Caki2 (cell line): ENCODE measurements at places on chromosomes 6 and 20. TPM values are rescaled to one million over a fixed set of nuclear protein-coding genes. Genes with fewer than 3 reads are reported as not detected.

SLC17A2 gene
- total RNA-seq, result not detected in 2 replicates

MTRF1L gene
- 6.7 and 10.0 TPM in 2 replicates for total RNA-seq

PI16 gene
- total RNA-seq, result not detected in 2 replicates

CHRNA4 gene
- not detected in 2 replicates for total RNA-seq

PDYN gene
- total RNA-seq, result not detected in 2 replicates

CYP21A2 gene
- total RNA-seq, result not detected in 2 replicates

FAM217A gene
- not detected in 2 replicates for total RNA-seq

ELOVL2 gene
- 13.6 and 14.6 TPM in 2 replicates for total RNA-seq

DEFB127 gene
- total RNA-seq, result not detected in 2 replicates

DEFB132 gene
- total RNA-seq, result not detected in 2 replicates

SEL1L2 gene
- total RNA-seq, result not detected in 2 replicates

SIM1 gene
- total RNA-seq, result 0.34 and 0.78 TPM in 2 replicates

MUCL3 gene
- total RNA-seq, result 0.24 TPM in 1 of 2 replicates, not detected in the other

TMC2 gene
- total RNA-seq, result not detected in 2 replicates

ASIP gene
- not detected in 2 replicates for total RNA-seq

RNF114 gene
- total RNA-seq, result 86.0 and 160 TPM in 2 replicates

POFUT1 gene
- 62.2 and 65.7 TPM in 2 replicates for total RNA-seq

BMP2 gene
- 2.6 and 4.3 TPM in 2 replicates for total RNA-seq

PAK5 gene
- not detected in 2 replicates for total RNA-seq

CAPN11 gene
- total RNA-seq, result not detected in 2 replicates
